ENCODE measurements at places on chromosomes 3 and 15.

GRCh38 chr3:104523136-104523535 lies 843.6 kb upstream of the ALCAM start:
- no peak for DNase-seq

GRCh38 chr3:151707216-151707615 lies 26.5 kb upstream of the AADACL2 start:
- no peak for DNase-seq

DNA sequence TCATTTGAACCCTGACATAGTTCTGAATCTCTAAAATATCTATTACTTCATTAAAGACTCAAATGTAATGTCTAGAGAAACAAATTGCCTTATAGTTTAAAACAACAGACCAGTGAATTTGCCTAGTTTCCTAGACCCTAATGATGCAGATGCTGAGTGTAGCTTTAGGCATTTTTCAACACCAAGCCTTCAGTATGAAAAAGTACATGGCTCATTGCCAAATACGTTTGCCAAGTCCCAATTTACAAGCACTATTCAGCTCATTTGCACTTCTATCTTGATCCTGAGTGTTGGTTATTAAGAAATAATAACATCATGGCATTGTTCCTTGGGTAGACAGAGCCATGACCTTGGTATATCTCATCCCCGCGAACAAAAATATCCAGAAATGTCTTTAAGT lies 46.8 kb downstream of the EOMES start:
- DNase-seq, result no peak

DNA sequence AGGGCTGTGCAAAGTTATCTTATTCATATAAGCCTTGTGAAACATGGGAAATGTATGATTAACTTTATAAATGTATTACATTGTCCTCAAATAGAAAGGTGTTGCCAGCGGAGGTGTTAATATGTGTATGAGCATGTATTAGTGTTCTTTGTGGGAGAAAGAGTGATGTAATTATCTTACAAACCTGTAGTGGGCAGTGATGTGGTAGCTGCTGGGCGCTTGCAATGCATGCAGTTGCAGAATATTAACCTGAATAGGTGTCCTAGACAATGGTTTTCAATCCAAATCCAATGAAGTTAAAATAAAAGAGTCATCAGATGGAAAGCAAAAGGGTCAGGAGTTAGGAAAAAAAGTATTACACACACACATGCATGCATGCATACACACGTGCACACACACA lies 881.3 kb upstream of the CADM2 start:
- no peak for DNase-seq

DNA sequence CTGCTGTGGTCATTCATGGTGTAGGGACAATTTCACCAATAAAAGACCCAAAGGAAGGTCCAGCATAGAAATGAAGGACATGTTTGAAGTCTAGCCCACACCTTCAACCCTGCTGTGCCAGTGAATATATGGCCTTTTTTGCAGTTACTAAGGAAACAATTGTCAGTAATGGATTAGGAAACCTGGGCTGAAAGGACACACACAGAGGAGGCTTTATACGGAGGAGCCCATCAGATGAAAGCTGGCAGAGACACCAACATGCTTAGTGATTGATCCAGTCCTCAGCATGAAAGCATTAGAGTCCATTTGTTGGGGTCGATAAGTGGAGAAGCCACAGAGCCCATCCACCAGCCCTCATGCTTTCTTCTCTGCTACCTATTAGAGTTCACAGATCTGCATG lies 584.3 kb downstream of the AGBL1 start:
- no peak for DNase-seq

GRCh38 chr15:39290711-39291435 lies 290.0 kb upstream of the THBS1 start:
- no peak for DNase-seq

Measured in germinal center (tissue), 1 donor.